ENCODE measurements at places on chromosomes 3 and 15.
A peak's percentile ranks its signal among the peaks of the same experiment; 100 is the strongest.

DNA sequence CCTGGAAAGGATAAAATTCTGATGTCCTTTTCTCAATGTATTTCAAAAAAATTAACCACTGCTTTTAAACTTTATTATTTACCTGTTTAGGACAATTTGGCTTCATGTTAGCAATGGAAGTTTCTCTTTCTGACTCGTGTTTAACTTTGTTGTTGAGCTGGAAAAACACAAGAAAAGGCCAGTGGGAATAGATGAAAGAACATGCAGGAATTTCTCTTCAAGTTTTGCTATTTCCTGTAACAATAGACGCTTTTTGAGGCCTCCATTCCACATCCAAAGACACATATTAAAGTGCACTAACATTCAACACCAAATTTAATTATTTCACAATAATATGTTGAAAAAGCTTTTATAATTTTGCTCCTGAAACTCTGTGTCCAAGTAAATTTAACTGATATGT lies 9.7 kb downstream of the RBMS3 start:
- no peak for DNase-seq

GRCh38 chr15:76840830-76841460 lies 64.2 kb downstream of the SCAPER start:
- no peak for DNase-seq

DNA sequence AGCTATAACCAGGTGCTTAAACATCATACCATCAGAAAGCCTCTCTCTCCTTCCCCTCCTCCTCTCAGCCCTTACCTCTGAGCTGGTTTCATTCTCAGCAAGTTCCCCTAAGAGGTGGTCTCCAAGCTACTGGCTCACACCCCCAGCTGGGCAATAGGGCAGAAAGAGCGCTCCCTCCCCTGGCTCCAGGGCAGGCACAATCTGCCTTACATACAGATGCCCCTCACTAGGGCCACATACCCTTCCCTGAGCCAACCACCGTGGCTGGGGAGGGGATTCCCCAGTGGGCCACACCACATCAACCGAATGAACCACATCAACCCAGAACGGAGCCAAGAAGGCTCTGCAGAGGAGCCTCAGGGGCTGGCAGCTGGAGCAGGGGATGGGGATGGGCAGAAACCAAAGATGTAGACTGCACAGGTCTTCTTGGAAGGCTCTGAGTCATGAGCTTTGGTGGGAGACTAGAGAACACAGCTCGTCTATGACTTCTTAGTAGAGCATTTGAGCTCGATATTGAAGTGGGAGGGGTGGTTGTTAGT lies 4.6 kb upstream of the FBLN2 start:
- no peak for DNase-seq

DNA sequence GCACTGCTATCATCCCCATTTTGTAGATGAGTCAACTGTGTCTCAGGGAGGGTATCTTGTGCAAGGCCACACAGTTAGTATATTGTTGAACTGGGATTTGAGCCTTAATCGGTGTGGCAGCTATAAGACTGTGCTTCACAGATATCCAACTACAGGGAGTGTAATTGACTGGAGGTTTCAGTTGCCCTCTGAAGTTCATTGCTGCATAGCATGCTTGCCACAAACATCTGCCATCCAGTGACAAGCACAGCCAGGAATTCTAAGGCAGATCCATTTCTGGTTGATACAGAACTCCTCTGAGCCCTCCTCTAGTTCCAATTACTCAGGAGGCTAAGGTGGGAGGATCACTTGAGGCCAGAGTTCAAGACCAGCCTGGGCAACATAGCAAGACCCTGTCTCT lies 16.4 kb downstream of the FSD2 start:
- no peak for DNase-seq

DNA sequence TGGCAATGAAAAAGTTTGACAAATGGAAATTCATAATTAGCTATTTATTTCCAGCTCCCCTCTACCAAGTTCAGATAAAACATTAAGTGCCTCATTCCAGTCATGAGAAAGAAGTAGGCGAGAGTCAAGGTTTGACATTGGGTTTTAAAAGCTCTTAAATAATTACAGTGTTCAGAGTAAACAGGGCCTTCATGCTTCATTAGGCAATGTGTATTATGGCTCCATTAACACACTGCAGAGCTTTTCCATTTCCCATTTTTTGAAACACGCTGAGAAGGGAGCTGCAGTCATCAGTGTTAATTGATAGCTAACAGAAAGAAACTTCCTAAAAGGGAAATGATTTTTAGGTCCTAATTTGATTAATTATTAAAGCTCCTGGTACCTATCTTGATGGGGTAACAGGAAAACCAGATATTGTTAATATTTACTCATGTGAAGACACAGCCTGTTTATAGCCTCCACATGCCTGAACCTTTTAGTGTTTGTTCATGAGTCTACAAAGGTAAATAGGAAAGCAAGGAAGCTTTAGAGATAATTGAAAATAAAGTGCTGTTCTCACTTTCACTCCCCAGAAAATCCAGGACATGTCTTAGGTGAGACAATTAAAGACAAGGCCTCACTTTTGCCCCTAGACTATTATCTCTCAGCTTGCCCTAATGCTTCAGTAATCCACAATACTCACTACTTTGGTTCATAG lies 28.7 kb downstream of the SST start:
- DNase-seq = no peak

- no peak for DNase-seq
Observed at GRCh38 chr3:4596612-4597011, 103.5 kb downstream of the ITPR1 start.

- DNase-seq = no peak
Observed at GRCh38 chr15:84991014-84991712, 9.5 kb downstream of the PDE8A start.

DNA sequence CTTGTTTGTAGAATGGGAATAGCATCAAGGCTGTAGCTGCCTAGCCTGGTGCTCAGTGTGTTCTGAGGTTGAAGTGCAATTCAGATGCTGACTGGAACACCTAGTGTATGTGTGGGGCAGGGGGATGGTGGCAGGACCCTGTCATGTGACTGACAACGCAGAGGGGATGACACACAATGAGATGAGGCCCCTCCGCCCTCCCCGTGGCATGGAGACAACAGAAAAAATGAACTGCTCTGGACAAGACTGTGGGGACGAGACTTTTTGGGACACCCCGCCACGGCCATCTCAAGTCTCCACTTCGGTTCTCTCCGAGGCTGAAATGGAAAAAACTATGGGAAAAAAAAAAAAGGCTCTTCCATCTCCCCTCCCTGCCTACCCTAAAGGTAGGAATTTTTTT lies 10.4 kb upstream of the SEC13 start:
- no peak for DNase-seq

- peak; percentile 15 for DNase-seq
Observed at GRCh38 chr3:129974833-129975704, 549 bp downstream of the TRH start.

DNA sequence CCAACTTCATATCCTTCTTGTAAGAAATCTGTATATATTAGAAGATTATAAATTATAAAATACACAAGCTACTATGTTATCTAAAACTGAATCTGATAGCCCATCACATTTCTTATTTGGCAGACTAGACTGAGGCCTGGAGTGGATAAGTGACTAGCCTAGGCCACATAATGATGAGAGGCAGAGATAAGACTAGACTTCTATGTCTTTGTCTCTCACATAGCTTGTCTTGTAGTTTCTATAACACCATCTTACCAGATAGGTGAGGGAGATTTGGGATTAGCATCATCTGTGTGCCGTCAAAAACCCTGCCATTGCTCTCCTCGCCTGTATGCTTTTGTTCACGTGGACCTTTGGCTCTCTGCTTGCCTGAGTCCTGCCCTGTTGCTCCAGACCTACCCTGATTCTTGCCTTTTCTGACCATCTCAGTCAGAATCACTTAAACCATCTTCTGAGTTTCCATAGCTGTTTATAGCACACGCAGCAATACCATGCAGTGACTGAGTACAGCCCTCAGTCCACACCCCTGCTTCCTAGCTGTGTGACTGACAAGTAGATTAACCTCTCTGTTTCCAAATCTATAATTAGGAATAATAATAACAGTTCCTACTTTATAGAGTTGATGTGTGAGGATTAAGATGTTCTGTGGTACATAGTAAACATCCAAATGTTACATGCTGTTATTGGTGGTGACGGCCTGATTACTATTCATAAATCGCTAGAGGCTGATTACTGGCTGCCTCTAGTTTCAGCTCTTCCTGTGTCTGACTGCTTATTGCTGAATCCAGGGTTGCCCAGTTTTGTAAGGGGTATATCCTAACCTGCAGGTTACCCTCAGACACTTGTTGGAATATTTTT lies 49.7 kb downstream of the PDE8A start:
- no peak for DNase-seq

GRCh38 chr3:66099541-66100065 lies 60.9 kb upstream of the MAGI1 start:
- no peak for DNase-seq

DNA sequence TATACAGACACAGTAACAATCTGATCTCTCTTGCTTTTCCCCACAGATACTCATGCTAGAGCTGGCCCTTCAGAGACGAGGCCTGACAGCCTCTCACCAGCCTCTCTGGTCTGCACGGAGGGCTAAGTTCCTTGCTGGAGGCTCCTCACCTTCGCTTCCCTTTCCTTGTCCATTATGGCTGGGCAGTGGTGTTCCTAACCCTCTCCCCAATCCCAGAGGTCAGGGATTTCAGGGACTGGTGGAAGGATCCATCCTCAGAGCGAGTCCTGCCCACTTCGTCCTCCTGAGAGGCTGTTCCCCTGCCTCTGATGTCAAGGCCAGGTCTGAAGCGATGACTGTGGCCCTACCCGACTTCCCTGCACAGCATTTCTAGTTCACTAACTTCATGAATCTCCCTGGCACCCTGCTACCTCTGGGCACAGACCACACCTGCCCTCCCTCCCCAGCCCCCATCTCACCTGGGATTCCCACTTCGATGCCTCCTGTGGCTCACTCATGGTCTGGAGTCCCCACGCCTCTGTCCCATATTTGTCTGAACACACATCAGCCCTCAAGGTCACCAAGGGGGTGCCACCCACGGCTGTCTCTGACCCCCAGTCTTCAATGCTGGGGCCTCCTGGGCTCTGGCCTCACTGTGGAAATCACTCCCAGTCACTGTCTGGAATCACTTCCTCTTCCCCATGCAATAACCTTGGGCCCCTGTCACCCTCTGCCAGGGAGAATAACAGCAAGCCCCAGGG lies 124.9 kb upstream of the PRR20G start:
- DNase-seq = peak; percentile 5

DNA sequence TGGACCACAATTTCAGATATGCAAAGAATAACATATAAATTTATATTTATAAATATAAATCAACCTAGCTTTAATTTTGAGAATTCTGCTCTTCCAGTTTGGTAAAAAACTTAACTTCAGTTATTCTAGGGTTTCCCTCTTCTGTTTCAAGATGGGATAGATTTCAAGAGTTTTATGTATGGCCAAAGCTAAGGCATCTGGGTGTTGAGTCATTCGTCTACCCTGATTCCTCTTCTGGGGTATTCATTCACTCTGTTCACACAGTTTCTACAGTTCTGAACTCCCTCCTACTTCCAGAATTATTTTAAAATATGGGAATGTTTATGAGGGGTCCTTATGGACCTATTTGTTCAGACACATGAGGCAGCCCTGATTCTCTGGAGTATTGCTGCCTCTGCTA lies 4.2 kb upstream of the FGF7 start:
- no peak for DNase-seq

GRCh38 chr3:151372063-151372820 lies 12.3 kb downstream of the P2RY12 start:
- DNase-seq = no peak

DNA sequence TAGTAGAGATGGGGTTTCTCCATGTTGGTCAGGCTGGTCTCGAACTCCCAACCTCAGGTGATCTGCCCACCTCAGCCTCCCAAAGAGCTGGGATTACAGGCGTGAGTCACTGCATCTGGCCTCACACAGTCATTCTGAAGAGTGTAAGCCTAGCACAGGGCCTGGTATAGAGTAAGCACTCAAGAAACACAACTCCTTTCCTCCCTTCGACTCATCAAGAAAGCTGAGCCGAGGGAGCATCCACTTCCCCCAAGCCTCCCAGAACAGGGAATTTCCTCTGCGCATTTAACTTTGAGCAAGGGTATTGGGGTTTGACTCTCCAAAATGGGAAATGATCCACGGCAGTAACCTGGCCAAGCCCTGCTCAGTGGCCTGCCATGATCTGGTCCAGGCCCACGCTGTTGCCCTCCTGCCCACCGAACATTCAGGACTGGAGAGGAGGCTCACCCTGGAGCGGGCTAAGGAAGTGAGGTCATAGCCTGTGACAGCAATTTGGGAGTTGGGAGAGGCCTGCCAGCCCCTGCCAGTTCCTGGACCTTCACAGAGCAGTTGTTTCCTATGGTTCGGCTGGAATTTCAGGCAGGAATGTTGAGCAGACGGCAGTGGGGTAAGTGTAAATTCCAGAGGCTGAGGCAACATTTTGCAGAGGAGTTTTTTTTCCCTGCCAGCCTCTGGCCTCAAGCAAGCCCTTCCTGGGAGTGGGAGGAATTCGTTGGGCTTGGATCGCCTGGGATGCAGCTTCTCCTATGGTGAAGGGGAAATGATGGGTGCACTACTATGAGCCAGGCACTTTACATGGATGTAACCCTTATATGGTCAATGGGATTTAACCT lies 21.2 kb upstream of the SMAD3 start:
- DNase-seq = no peak

GRCh38 chr3:136186344-136186743 lies 9.8 kb downstream of the MSL2 start:
- DNase-seq = no peak

- DNase-seq = no peak
Observed at GRCh38 chr15:66231394-66232266, 21.9 kb downstream of the MEGF11 start.

- DNase-seq = no peak
Observed at GRCh38 chr3:79506751-79507150, 261.0 kb downstream of the ROBO1 start.

DNA sequence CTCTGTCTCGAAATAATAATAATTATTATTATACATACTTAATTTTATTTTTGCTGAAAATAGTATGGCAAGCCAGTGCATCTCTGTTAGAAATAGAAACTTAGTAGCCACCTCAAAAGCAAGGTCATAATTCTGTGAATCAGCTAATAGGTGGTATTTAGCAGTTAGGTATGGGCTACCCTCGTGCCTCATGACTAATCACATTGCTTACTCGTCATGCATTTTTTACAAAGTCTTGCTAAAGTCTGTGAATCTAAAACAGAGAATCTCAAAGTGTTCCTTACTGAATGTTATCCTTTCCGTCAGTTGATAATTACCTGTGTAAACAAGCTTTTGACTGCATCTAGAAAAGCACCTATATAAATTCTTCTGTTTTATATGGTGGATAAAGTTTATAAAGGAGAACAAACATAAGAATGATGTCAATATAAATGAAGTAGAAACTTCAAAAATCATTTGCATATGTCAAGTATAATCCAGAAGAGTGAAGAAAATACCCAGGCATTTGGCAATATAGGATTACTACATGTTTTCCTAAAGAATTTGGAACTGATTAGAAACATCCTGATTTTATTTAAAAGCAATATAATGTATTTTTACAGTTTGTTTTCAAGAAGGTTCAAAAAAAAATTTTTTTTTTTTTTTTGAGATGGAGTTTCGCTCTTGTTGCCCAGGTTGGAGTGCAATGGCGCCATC lies 6.2 kb downstream of the PPARG start:
- DNase-seq = no peak

GRCh38 chr3:65398953-65399352 lies 639.8 kb downstream of the MAGI1 start:
- no peak for DNase-seq
